Smooth muscle cell of bladder (primary cell): ENCODE measurements at places on chromosomes 11 and 22. TPM values are rescaled to one million over a fixed set of nuclear protein-coding genes. Genes with fewer than 3 reads are reported as not detected.

The MMP11 gene
- total RNA-seq: 9.2 and 19.8 TPM in 2 replicates

The KLHL35 gene
- 2.4 and 3.0 TPM in 2 replicates for total RNA-seq

The MRGPRF gene
- 29.7 and 29.9 TPM in 2 replicates for total RNA-seq

The LYVE1 gene
- under 0.01 and 0.09 TPM in 2 replicates for total RNA-seq

The LRRC32 gene
- total RNA-seq: 15.9 and 66.8 TPM in 2 replicates

The PGA4 gene
- total RNA-seq: not detected in 2 replicates

The PHLDA2 gene
- total RNA-seq: 1.6 and 2.4 TPM in 2 replicates

The KDELR3 gene
- total RNA-seq: 109 and 130 TPM in 2 replicates

The IGF2 gene
- 1.8 and 7.3 TPM in 2 replicates for total RNA-seq
